ENCODE measurements at places on chromosomes 5 and 9.

DNA sequence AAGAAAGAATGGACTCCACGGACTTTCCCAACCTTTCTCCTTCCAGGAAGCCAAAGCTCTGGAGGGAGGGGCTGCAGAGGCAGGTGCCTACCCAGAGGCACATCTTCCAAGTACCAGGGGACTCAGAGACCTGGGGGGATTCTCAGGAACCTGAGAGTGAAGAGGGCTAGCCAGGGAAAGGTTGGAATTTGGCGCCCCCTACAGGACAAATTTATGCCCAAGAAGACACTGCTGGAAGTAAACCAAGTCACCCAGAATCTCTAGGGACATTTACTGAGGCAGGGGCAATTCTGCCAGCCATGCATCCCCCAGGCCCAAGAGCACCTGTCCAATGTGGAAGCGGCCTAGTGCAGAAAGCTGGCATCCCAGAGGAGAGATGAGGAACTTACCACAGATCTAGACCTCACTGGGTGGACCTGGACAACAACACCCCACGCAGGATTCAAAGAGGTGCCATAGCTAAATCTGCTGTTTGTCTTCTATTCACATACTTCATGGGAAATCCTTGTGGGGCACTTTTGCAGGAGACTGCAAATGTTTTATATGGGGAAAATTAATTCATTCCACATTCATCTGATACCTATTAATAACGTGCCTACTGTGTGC is 25.9 kb upstream of the IDNK start:
- DNase-seq = peak; percentile 32

DNA sequence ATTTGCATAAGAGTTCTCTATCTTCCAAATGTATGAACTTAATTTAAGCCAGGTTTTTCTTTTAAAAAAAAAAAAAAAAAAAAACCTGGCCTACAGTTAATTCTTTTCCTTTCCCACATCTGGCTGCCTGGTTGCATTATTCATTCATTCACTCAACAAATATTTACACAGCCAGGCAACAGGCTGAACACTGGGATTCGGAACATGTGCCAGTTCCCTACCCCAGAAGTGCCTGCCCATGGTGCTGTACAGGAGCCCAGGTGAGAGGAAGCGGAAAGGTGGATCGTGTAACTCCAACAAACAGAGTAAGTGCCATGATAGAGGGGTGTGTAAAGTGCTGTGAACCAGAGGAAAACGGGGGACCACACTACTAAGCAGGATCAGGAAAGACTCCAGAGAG is 93.6 kb downstream of the CDK5RAP2 start:
- no peak for DNase-seq

GRCh38 chr5:39520232-39520572 is 95.4 kb upstream of the DAB2 start:
- DNase-seq = no peak

GRCh38 chr5:173988554-173989431 is at the start of gene C5orf47:
Gene C5orf47, plus strand, starts transcription at chr5:173989170. Its CDS starts 94 bp downstream, at chr5:173989264.
- DNase-seq = no peak

DNA sequence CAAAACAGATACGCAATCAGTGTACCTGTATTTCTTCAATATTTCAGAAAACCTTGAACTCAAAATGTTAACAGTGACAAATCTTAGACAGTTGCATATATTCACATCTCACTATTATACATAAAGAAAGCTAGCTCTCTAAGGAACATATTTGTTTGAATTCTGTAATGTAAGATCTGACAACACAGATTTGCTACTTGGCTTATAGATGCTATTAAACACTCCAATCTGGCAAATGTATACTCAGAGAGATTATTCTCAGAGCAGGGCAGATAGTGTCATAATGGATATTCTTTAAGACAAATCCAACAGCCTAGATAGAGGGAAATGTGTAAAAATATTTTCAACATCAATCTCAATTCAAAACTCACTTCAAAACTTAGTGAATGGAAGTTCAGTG is 794.5 kb upstream of the CDH9 start:
- no peak for DNase-seq

- DNase-seq = no peak
Observed at GRCh38 chr9:123434619-123435240, 78.7 kb downstream of the CRB2 start.

DNA sequence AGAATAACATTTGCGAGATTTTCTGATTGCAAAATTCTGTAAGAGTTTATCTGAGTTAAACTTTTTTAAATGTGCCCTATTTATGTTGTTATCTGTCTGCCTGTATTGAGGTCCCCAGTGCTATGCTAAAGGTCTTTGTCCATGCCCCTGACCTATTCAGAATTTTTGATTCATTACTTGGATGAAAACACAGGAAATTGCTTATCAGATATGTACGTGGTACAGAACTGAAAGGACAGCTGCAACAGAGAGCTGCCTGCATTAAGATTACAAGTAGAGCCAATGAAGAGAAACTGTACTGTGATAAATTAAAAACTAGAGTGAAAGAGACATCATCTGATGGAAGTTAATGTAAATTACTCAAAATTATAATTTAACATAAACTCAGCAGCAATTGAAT is 408.8 kb downstream of the ADGRV1 start:
- DNase-seq = no peak

- DNase-seq = no peak
Observed at GRCh38 chr5:20524991-20525529, 537.1 kb upstream of the CDH18 start.

GRCh38 chr5:151671950-151672349 is 14.8 kb downstream of the SPARC start:
- peak; percentile 35 for DNase-seq

DNA sequence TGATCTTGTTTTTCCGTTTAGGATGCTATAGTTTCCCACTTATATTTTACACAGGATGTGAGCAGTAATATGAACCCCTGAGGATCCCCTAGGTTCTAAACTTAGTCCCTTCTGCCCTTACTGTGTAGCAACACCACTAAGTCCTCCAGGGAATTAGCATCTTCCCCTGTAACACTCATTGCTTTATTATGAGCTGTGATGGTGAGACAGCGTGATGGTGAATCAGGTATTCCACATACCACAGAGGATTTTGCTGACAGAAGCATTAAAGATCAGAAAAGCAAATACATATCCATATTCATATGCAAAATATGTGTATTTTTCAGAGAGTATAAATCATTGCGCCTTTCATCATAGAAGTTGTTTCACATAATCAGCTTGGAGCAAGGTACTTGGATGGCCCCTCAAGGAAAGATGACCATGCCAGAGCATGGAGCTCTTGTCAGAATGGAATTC is 317.0 kb downstream of the ICE1 start:
- no peak for DNase-seq

DNA sequence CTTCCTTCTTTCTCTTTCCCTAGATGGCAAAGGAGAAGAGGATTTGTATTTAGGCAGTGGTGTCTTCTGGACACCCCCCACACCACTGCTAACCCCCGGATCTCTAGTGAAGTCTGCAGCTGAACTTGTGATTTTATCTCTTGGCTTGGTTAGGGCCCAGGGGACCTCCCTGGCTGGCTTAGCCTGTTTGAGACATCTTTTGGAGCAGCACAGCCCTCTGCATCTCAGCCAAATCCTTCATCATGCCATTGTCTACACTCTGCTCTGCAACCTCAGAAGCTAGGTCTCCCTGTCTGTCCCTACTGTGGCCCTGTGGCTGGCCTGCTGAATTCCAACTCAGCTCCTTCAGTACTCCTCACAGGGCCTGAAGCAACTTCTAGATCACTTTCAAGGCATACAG is 81.7 kb downstream of the MUSK start:
- peak; percentile 18 for DNase-seq

DNA sequence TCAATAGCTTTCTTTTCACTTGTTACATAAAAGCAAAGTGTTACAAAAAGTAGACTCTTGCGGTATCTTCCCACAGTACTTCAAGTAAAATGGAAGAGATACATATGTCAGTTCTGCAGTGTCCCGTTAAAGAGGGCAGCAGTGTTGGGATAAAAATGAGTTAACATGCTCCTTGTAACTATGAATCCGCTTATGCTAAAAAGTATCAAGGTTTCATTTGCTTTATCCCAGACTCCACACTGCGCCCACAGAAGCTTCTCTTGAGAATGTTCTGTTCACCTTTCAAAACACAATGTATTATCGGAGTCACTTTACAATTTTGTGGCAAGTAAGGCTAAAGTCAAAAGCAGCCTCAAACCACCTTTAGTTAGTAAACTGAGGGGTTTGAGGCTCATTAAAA is 790 bp downstream of the PTAR1 start:
- no peak for DNase-seq

- DNase-seq = no peak
Observed at GRCh38 chr5:13108265-13108664, 836.2 kb downstream of the DNAH5 start.

DNA sequence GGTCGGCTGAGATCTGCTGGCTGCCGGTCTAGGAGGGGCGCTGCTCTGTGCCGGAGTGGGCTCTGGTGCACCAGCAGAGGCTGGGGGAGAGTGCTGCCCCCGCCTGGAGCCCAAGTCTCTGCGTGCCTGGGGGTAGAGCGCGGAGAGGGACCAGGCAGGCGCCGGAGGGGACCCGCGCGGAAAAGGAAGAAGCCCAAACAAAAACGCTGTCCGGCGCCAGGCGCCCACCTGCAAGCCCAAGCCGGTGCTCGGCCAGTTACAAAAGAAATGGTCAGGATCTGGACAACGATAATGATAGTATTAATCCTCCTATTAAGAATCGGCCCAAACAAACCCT is 571 bp upstream of the S1PR3 start:
- DNase-seq = no peak

GRCh38 chr5:136062366-136063274 is 33.8 kb downstream of the TGFBI start:
- DNase-seq = no peak

DNA sequence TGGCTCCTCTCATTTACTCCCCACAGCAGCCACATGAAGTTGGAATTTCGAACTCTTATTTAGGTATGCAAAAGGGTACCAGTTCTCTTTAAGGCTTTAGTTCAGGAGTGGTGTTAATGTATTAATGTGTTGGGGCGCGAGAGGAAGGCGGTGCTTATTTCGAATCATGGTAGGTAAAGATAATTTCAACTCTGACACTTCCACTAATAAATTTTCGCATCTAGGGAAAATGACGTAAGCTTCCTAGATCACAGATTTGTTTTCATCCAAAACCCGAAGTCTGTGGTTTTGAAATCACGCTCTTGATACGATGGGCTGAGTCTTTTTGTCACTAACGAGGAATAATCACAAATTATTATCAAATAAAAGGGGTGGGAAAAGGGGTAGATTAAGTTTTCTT is 681 bp downstream of the PPWD1 start:
- no peak for DNase-seq

- DNase-seq = peak; percentile 58
Observed at GRCh38 chr5:132012371-132013005, 1.0 kb upstream of the ACSL6 start.

DNA sequence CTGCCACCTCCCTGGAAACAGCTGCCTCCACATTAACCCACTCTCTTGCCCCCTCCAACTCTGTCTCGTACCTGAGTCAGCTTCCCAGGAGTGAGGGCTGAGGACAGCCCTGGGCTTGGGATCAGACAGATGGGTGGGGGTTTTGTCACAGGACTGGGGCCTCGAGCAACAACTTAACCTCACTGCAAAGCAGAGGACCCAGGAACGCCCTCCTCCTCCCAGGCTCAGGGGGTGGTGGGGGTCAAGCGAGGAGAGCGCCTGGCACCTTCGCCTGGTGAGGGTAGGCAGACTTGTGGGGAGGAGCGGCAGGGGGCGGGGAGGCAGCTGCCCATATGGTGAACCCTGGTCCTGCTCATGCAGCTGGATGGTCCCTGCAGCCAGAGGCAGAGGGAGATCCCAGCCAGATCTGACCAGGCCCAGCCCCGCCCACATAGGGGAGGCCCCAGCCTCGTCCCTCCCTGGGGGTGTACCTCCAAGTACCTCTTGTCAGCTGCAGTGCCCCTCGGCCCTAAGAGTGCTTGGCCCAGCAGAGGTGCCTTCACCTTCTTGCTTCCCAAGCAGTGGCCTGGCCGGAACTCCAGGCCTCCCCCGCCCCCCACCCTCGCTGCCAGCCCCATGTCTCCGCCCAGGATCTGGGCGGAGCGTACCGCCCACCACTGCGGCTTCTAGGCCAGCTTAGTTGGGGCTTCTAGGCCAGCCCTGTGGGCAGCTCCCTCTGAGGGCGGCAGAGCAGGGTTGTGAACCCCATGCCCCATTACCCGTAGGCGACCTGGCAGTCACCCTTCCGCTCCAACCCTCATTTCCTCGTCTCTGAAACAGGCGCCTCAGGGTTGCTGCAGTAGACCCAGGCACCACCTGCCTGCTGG is at the start of gene SARDH:
SARDH (minus strand) TSS at position 579 of the 866 bp plus-strand sequence. CDS start 4,179 bp downstream, outside the sequence.
- DNase-seq = peak; percentile 62

DNA sequence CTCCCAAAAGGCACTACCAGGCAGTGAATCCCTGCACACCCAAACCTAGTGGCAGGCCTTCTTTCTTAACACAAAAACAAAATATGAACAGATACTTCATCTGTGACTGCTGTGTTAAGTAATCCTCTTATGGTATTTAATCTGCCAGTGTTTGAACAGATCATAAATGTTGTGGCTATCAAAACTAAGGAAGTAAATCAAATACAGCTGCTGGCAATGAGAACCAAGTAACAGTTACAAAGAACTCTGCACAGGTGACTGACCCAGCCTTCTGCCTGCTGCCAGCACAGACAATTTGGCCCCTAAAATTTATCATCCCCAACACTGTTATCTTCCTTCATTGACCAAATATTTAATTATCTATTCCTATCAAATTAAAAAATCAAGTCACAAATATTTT is 78.0 kb downstream of the GNAQ start:
- DNase-seq = no peak

DNA sequence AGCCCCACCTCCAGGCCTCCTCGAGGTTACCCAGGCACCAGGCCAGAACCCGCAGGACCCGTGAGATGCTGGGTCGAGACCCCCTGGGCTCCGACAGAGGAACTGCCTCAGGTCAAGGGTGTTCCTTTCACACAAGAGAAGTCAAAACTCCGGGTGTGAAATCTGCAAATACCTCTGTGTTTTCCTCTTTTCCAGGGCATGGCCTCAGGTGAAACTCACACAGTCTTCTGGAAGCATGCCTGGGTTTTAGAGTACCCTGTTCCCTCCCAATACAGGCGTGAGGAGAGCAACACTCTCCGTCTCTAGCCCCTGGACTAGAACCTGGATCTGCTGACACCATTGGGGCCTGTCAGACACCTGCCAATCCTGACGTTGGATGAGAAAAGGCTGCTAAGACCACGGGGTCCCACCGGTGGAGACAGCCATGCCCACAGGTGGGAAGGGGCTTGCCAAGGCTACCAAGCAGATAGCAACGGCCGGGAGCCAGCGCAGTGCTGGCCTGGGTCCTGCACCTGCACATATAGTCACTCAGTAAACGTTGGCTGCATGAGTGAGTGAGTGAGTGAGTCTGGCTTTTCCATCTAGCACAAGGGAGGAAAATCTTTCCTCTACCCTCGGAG is 182.0 kb upstream of the PPP1R26 start:
- no peak for DNase-seq

GRCh38 chr5:55708732-55709131 is 3.4 kb downstream of the SLC38A9 start:
- no peak for DNase-seq

- no peak for DNase-seq
Observed at GRCh38 chr5:15442193-15442570, 57.8 kb upstream of the FBXL7 start.

DNA sequence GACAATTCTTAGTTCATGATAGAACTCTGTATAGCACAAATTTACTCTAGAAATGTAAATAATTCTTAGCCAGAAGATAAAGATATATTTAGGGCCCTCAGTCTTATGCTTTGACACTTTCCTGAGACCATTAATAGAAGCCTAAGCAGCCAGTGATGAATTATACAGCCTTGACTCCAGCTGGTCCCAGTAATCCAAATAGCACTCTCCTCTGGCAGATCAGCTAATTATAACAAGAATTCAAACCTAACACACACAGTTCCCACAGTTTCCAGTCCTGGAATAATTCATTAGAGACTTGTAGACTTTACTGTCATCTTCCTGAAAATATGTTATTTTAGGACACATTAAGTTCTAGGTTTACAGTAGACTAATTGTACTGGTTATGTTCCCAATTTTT is 50.4 kb downstream of the SHOC1 start:
- DNase-seq = no peak
